Left forelimb (tissue), 1 donor: ENCODE measurements at places on chromosomes 5 and 9.
A peak's percentile ranks its signal among the peaks of the same experiment; 100 is the strongest.

DNA sequence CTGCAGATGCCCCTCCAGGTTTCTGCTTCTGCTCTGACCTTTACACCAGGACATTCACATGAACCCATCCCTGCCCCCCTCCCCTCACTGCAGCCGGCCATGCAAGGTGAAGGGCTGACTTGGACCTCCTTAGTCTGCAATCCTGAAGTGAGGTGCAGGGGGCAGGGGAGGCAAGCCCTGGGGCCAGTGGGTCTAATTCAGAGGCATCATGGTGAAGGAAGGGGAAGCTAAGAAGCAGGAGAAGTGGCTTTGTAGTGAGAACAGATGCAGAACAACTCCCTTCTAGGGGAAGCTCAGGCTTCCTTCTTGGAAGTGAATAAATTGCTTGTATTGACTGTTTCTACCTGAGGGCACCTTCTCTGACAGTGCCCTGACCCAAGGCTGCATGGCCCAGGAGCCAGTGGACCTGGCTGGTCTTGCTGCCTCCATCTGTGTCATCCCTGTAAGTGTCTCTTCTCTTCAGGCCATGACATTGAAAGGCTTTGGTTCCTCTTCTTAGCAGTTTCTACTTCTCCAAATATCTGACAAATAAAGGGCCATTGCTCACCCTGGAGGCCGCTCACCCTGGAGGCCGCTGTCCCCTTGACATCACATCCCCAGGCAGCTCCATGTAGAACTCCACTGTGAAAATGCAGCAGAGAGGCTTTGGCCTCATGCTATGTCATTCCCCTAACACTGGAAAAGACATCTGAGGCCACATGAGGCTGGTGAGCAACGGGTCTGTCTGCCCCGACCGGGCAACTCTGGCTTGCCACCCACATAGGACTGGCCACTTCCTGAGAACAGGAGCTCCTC, 55.3 kb downstream of the GADD45G start:
- DNase-seq = no peak

GRCh38 chr9:15357050-15357653, 50.1 kb upstream of the TTC39B start:
- DNase-seq = no peak

DNA sequence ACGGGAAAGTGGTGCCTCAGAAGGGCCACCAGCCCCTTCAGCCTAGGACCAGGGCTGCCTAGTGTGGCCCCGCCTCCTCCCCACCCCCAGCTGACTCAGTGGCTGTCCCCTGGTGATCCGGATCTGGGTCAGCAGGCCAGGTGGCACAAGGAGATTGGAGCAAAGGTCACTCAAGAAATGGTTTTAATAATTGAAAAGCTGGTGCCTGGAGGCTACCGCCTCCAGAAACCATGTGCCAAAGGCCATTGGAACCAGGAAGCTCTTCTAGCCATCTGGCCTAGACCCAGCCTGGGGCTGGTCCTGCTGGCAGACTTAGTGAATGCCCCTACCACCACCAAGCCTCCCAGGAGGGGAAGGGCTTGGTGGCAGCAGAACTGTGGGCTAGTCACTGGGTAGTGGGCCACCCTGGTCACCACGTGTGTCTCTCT, 1.5 kb downstream of the ST6GALNAC4 start:
- no peak for DNase-seq

- no peak for DNase-seq
Measured at GRCh38 chr9:79698967-79699366, 127.2 kb downstream of the TLE4 start.

GRCh38 chr5:86880344-86880743, 262.6 kb downstream of the COX7C start:
- DNase-seq = no peak

DNA sequence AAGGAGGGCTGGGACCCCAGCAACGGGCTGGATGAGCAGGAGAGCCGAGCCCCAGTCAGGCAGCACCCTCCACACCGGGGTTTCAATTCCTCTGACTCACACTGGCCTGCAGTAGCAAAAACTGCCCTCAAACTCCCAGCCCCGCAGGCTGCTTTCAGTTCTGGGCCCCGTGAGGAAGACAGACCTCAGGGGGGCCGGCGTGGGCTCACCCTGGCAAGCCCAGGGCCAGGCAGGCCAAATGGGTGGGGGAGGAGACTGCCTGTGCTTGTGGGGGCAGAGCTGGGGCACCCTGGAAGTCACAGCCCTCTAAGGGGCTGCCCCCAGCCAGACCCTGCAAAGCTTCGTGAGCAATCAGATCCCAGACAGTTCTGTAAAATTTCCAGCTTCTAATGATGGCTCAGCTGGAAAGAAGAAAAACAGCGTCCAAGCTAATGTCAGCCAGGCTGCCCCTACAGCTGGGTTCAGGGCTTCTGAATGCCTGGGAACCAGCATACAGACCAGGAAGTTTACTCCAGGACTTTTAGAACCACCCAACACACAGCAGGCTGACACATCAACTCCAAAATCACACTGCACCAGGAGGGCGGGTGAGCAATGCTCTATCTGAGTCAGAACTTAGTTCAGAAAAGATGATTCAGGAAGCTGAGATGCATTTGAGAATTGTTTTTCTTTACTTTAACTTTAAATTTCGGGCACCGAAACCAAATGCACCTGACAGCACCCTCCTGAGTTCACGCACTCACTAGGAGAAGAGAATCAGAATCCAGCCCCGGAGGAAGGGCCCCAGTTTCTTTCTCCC, 34.7 kb downstream of the LPCAT1 start:
- DNase-seq = no peak

GRCh38 chr9:115126404-115126803, 8.4 kb upstream of the TNC start:
- no peak for DNase-seq

DNA sequence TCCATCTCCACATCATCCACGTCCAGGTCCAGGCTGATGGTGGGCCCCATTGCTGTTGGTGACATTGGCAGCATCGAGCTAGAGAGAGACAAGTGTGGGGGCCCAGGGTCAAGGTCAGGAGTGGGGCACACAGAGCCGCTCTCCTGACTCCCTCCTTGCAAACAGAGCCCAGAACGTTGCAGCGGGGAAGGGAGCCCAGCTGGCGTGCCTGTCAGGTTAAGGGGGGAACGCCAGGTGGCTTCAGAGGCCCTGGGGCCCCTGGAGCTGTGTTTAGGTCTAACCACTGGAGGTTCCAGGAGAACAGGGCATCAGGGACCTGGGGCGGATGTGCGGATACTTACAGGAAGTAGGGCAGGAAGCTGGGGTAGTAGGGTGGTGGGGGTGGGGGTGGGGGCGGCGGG, 7.5 kb downstream of the RNF44 start:
- DNase-seq = no peak

- DNase-seq = no peak
Measured at GRCh38 chr5:76720988-76721569, 5.2 kb downstream of the F2R start.

- no peak for DNase-seq
Measured at GRCh38 chr5:18050776-18051175, 416.5 kb downstream of the TAF11L14 start.

DNA sequence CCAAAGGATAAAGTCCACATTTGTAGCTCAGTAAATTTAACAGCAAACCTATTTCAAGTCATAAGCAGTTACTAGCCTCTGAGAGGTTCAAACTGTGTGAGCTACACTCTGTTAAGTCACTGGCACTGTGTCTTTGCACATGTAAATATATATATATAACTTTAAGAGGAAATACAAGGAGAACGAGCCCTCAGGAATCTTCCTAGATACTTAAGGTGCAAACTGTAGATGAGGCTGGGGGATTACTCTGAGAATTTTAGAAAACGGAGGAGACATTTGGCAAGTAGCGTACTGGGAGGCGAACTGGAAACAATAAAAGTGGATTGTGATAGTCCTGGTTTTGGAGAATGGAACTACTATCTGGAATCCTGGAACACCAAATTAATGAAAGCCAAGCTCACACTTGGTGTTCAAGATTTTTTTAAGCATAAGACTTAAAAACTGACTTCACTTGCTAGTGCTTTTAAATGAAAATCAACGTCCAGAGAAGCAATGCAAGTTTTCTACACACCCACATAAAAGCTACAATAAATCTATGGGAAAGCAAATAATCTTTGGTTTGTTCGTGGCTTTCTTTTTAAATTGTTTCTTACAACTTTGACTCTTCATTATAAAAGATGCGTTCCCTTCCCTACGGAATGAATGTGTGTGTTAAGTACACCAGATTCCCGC, 1057.0 kb upstream of the DMAC1 start:
- no peak for DNase-seq

DNA sequence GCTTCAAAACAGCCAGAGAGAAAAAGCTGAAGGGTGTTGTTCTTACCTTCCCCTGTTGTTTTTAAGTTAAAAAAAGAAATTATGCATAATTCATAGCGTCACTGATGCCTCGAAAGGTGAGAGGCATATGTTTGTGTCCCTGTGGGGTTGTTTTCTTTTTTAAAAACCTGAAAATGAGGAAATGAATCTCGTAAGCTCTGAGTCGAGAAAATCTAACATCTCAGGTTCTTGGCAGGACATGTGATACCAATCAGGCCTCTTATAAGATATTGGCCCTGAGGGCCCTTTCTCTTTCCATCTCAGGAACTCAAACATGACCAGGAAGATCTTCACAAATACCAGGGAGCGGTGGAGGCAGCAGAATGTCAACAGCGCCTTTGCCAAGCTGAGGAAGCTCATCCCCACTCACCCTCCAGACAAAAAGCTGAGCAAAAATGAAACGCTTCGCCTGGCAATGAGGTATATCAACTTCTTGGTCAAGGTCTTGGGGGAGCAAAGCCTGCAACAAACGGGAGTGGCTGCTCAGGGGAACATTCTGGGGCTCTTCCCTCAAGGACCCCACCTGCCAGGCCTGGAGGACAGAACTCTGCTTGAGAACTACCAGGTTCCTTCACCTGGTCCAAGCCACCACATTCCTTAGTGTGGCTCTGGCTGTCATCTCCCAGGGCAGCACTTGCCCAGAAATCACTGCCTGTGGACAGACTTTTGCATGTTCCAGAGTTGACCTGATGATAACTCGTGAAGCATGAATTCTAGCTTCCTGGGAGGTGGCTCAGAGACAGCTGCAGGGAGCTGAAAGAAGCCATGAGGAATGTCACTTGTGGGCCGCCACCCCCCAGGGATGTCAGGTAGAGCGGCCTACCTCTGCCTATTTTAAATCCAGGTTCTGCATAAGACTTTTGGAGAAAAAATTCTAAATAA, at the start of gene TAL2:
Gene TAL2 (plus strand): TSS at position 274 of the 921 bp plus-strand sequence. CDS start 40 bp downstream, at position 314.
- DNase-seq = no peak

- no peak for DNase-seq
Measured at GRCh38 chr5:169876386-169876785, 103.9 kb downstream of the INSYN2B start.

- no peak for DNase-seq
Measured at GRCh38 chr9:37943345-37944265, 39.7 kb upstream of the SLC25A51 start.

DNA sequence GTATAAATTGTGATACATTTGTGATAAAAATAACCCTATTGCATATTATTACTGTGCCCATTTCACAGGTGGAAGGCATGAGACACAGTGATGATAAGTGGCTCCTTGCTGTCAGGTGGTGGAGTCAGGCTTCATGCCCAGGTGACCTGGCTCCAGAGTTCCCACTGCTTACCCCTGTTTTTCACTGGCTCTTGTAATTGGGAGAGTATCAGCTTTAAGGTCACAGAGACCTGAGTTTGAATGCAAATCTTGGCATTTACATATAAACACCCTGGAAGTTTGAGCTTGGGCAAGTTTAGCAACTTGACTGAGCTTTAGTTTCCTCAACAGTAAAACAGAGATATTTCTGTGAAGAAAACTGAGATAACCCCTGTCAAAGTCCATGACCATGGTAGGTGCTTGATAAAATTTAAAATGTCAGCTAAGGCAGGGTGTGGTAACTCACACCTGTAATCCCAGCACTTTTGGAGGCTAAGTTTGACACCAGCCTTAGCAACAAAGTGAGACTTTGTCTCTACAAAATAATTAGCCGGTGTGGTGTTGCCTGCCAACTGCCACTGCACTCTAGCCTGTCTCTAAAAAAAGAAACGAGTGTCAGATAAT, 29.2 kb downstream of the MAT2B start:
- DNase-seq = no peak

- DNase-seq = no peak
Measured at GRCh38 chr5:39208471-39208870, 10.9 kb downstream of the FYB1 start.

- DNase-seq = no peak
Measured at GRCh38 chr9:136416914-136417313, 6.5 kb downstream of the PMPCA start.

DNA sequence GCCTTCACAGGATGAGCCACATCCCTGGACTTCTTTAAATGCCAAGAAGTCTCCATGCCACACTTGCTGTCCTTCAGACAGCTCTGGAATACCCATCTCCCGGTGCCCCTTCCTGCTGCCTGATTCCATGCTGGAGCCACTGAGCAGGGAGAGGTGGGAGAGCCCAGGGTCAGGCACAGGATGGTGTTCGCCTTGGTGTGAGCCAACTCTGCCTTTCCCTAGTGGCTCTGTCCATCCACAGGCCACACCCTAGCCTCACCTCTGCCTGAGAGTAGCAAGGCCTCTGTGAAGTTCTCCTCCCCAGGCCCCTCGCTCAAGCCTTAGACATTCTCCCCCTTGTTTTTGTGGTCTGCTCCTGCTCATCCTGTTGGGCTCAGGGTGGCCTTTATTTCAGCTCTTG, 54.2 kb upstream of the ANGPTL2 start:
- DNase-seq = peak; percentile 37

DNA sequence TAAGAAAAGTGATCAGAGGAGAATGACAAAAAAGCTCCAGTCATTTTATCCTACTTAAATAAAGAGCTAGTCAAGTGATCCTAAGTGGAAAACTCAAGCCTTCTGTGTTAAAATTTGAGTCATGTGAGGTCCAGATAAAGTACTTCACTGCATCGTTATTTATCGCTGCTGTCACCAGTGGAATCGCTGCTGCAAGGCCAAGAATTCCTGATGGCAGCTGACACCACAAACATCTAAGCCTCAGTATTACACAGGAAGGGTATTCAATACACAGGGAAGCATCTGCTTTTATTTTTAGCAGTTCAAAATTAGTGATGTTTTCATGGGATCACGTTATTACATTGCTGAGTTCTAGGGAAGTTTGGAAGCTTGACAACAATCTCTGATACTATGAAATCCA, 190.3 kb downstream of the GOLPH3 start:
- no peak for DNase-seq

DNA sequence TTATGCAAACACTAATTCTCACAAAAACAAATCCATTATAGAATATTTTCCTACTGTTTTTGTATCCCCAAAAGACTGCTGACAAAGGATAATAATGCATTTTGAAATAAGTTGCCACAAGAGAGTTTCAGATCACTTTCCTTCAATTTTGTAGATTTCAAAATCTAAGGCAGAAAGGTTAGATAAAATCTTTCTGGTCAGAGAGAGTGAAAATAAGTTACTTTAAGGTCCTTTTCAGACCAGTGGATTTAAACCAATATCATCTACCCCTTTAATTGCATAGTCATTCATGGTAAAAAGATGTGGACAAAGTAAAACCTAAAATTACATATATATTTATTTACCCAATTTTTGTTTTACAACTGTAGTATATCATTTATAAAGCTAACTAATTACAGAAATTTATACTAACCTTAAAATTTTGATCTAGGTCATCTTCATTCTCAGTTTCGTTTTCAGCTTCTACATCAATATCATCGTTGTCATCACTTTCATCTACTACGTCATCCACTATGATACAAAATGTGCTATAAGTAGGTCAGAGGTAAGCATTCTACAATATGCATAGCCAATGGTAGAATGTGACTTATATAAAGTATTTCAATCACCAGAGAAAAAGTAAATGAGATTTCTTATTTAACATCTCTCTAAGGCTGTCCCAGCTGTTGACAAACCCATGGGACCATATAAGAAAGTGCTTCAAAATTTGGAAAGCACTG, 95.7 kb downstream of the AGTPBP1 start:
- no peak for DNase-seq
